ENCODE measurements at places on chromosomes 12 and 14.

GRCh38 chr14:73426877-73427276 is 31.5 kb downstream of the NUMB start:
- no peak for DNase-seq

DNA sequence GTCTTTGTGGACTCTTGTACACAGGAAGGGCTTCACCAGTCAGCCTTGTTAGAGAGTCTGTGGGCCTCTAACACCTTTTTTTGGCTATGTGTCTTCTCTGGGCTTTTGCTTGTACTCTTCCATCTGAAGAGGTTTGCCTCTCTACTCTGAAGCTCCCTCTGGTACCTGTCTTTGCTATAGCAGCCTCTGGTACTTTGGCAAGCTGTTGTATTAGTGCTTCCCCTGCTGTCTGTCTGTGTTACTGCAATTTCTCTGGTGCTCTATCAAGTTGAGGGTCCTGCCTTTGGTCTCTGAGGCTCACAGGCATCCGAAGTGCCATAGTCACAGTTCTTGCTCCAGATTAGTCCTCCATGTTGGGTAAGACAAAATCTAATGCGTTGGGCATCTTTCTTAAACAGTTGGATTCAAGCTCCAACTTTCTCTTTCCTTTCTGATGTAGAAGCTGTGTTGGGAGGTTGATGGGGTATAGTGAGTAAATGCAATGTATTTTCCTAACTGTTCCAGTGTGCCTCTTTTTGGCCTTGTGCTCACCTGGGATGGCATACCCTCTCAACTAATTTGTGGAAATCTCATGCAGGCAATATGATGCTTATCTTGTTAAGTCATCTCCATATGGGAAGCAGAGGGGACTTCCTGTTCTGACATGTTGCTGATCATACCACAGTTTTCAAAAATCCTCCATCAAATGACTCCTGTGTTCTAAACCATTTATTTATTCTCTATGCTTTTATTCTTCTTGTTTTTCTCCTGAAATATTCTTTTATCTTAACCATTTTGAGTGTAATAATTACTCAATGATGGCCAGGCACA is 88.8 kb downstream of the ATF7IP start:
- no peak for DNase-seq

GRCh38 chr12:120056739-120057138 is 59.8 kb downstream of the RAB35 start:
- no peak for DNase-seq

- no peak for DNase-seq
Measured at GRCh38 chr12:132043770-132044467, 94.2 kb downstream of the EP400 start.

GRCh38 chr12:116975779-116976393 is 65.1 kb downstream of the FBXW8 start:
- no peak for DNase-seq

DNA sequence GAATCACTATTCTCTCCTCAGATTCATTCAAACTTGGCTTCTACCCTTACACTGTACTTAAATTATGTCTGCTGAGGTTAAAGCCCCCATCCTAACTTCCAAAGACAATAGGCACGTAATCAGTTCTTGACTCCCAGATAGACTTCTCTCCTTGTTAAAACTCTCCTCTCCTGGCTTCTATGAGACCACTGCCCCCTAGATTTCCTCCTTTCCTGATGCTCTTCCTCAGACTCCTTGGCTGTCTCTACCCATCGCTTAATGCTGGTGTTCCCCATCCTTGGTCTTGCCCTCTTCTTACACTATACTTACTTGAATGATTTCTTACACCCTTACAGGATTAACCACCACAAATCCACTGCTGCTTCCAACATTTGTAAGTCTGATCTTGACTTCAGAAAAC is 32.8 kb downstream of the TC2N start:
- DNase-seq: no peak

DNA sequence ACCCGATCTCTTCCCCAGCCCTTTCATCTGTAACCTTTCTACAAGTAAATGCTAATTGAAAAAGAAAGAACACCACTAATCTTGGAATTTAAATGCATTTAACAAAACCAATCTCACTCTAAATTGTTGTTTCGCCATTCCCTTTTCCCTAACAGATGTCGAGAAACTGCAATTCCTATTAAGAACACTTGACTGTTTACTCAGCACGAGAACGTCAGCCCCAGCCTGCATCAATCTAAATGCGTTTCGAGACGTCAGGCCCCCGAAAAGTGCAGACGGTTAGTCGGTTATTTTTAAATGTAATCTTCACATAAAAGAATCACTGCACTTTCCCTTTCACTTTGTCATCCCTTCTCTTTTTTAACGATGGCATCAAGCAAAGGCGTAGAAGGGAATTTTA is 837.6 kb downstream of the VRK1 start:
- no peak for DNase-seq

- DNase-seq: no peak
Measured at GRCh38 chr14:97887690-97888089, 1090.5 kb downstream of the VRK1 start.

GRCh38 chr12:110865521-110865920 is 18.7 kb downstream of the CCDC63 start:
- no peak for DNase-seq

DNA sequence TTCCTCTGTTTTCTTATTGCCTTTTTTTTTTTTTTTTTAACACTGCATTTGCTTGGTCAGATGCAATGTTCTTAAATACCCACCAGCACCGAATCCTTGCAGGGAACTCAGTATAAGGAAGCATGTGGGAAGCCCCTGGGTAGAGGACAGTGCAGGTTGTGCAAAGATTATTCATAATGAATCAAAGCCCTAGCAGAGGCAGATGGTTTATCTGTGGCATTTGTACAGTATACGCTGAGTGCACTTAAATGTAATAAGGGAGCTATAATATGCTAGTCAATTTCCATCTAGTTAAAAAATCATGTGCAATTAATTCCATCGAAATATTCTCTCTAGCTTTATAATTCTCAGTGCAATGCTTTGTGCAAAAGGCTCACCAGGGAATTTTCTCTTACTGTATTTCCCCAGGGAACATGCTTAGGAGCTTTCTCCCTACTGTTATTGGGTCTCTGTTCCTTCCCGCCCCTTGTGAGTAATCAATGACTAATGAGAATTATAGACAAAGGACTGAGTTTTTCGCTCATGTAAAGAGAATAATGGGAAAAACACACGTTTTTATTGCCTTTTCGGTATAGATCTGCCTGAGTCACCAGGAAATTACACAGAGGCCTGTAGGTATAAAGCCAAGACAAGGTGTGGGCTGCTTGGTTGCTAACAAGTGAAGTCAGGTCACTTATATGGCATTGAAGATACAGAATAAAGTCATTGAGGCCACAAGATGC is 1214.3 kb upstream of the TMEM132C start:
- DNase-seq: no peak

- no peak for DNase-seq
Measured at GRCh38 chr12:130530429-130530828, 185.7 kb downstream of the RIMBP2 start.

- no peak for DNase-seq
Measured at GRCh38 chr12:11980115-11980514, 90.6 kb upstream of the BCL2L14 start.

- DNase-seq: no peak
Measured at GRCh38 chr12:26823390-26823789, 9.6 kb downstream of the ITPR2 start.

DNA sequence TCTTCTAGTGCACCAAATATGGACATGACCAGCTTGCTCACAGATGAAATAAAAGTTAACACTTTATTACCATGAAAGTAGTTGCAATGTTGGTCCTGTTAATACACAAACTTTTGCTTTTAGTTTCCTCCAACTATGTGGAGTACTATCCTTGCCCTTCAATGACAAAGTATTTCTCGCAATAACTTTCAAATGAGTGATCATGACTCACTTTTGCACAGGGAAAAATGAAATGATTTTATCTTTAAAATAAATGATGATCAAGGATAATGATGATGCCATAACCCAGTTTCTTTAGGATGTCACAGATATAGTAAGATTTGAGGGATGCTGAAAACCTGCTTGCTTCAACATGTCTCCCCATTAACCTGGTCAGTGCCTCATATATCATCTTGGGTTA is 254.0 kb upstream of the KITLG start:
- no peak for DNase-seq

DNA sequence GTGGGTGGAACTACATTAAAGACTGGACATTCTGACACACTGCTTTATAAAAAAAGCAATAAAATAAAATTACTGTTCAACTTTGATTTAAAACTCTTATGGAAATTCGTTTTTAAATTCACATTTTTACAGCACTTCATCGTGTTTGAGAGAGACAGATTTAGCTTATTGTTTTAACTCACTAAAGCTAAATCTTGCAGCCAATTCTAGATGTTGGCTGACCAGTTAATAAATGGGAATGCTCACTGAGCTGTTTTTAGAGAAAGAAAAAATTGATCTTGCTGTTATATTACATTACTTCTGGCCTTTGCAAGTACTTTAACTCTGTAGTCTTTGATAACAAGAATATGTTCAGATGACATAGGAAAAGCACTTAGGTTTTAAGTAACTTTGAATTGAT is 157.1 kb downstream of the PLCZ1 start:
- no peak for DNase-seq

GRCh38 chr12:3083241-3083920 is 6.2 kb downstream of the TSPAN9 start:
- DNase-seq: no peak

GRCh38 chr12:109883461-109883860 is 3.1 kb upstream of the GLTP start:
- DNase-seq: no peak

DNA sequence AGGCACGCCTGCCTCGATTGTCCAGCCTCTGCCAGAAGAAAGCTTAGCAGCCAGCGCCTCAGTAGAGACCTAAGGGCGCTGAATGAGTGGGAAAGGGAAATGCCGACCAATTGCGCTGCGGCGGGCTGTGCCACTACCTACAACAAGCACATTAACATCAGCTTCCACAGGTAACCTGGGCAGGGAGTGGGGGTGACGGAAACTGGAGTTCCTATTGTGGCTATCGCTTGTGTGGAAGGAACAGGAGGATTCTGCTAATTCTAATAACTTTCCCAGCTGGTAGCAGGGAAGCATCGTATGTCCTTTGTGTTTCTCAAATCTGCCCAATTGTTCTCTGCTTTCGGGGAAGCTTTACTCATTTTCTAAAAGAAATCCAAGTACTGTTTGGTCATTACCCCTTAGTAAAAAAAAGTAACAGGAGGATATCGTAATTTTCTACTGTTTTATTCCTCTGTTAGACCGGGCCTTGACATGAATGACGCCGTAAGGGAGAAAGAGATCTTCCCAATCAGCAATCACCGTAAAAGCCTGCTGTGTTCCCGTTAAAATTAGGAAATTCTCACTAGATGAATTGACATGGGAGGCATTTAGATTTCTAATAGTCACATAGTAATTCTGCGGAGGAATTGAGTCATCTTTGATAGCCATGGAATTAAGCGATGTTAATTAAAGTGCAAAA is 449 bp downstream of the THAP2 start:
- DNase-seq: no peak

DNA sequence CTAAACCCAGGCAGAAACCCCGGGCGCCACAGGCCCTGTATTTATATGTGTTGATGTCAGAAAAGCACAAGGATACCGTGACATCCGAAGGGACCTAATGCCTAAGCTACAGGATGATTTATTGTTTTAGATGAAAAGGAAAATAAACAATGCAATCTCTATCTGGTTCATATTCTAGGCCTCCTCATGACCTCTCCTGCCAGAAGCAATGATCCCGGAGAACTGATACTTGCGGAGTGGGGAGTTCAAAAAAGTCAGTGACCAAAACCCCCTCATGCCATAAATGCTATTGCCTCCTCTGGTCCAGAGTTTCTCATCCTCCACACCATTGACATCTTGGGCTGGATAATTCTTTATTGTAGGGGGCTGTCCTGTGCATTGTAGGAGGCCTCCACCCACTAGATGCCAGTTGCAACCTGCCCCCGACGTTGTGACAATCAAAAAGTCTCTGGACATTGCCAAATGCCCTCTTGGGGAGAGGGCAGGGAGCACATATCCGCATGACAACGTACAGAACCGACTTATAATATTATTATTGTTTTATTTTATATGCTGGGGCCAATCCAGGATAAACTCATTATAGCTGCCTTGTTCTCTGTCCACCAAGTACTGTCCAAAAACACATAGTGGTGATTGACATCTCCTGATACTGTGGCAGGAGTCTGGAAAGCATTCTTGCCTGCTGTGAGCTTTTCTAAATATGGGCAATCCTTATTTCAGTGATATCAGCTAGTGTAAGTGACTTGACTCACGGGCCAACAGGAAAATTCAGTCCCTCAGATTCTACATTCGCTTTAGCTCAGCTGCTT is 1.1 kb upstream of the CSRP2 start:
- no peak for DNase-seq

GRCh38 chr12:8831116-8831515 is 8.7 kb downstream of the A2ML1 start:
- DNase-seq: no peak

- no peak for DNase-seq
Measured at GRCh38 chr12:25253371-25254068, 2.8 kb upstream of the KRAS start.

GRCh38 chr14:54643696-54644176 is 76.8 kb downstream of the SAMD4A start:
- no peak for DNase-seq

GRCh38 chr12:128098730-128099129 is 168.2 kb upstream of the TMEM132C start:
- DNase-seq: no peak

DNA sequence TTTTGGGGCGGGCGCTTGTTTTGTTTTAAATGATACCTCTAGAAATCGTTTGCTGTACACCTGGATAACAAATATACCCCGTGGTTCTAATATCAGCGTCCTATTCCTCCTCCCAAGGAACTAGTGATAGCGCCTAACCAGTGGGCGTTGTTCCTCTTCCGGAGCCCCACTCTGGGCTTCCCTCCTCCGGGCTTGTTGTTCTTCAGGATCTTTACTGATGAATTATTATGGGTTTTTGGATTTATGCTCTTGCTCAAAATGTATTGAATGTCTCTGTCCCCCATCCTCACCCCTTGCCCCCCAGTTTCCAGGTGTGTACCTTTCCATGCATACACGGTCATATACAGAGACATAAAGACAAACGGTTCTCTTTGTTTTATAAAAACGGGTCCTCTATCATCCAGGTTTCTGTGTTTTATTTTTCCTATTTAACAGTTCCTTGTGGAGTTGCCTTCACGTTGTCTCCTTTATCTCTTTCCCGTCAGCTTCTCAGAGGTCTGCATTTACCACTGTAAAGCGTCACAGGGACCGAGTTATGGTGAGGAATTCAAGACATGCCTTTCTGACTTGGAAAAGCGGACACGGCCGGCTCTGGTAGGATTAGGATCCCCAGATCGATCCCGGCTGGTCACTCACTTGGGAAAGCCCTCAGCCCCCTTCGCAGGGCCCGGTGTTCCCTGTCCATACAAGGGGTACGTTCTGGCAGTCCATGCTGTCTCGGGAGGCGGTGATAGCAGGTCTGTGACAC is 655 bp upstream of the PLEKHG3 start:
- no peak for DNase-seq

- no peak for DNase-seq
Measured at GRCh38 chr12:58920961-58921861, 907 bp upstream of the LRIG3 start.

- no peak for DNase-seq
Measured at GRCh38 chr12:131555197-131555846, 155.6 kb upstream of the SFSWAP start.

GRCh38 chr12:68844318-68844745 is 36.4 kb downstream of the MDM2 start:
- DNase-seq: no peak
